ENCODE measurements at places on chromosomes 3 and 15.

GRCh38 chr3:194321693-194322640 lies 29.2 kb downstream of the CPN2 start:
- no peak for DNase-seq

- no peak for DNase-seq
These were observed 122.0 kb upstream of the SOX14 start for GRCh38 chr3:137641879-137642704.

GRCh38 chr3:133238015-133238414 lies 161.8 kb upstream of the BFSP2 start:
- DNase-seq: no peak

GRCh38 chr3:63494646-63495045 lies 157.8 kb upstream of the SNTN start:
- DNase-seq: no peak

DNA sequence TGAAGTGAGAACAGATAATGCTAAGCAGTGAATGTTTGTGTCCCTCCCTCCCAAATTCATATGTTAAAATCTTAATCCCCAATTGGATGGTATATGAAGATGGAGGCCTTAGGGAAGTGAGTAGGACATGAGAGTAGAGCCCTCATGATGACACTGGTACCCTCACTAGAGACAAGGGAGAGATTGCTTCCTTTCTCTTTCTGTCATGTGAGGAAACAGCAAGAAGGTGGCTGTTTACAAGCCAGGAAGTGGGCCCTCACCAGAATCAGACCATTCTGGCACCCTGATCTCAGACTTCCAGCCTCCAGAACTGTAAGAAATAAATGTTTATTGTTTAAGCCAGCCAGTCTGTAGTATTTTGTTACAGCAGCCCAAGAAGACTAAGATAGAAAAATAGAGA lies 209.5 kb downstream of the SATB1 start:
- no peak for DNase-seq

- no peak for DNase-seq
These were observed 128.2 kb downstream of the UBE2E2 start for GRCh38 chr3:23331141-23331935.

DNA sequence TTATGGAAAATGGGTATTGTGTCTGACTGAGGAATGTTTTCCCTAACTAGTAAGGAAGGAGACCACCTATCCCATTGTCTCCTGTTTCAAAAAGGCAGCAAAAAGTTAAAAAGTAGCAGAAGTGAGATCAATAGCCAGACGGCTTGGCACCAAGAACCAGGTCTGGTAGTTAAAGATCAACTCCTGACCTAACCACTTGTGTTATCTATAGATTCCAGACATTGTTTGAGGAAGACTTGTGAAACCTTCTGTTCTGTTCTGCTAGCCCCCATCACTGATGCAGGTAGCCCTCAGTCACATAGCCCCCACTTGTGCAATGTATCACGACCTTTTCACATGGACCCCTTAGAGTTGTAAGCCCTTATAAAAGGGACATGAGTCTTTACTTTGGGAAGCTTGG lies 46.3 kb upstream of the C2CD4B start:
- no peak for DNase-seq

- no peak for DNase-seq
These were observed 4.8 kb downstream of the PAQR9 start for GRCh38 chr3:142958707-142959106.

GRCh38 chr3:65101450-65101849 lies 413.6 kb upstream of the ADAMTS9 start:
- no peak for DNase-seq

Data from SK-MEL-5 (cell line).